ENCODE measurements at places on chromosomes 4 and X.

DNA sequence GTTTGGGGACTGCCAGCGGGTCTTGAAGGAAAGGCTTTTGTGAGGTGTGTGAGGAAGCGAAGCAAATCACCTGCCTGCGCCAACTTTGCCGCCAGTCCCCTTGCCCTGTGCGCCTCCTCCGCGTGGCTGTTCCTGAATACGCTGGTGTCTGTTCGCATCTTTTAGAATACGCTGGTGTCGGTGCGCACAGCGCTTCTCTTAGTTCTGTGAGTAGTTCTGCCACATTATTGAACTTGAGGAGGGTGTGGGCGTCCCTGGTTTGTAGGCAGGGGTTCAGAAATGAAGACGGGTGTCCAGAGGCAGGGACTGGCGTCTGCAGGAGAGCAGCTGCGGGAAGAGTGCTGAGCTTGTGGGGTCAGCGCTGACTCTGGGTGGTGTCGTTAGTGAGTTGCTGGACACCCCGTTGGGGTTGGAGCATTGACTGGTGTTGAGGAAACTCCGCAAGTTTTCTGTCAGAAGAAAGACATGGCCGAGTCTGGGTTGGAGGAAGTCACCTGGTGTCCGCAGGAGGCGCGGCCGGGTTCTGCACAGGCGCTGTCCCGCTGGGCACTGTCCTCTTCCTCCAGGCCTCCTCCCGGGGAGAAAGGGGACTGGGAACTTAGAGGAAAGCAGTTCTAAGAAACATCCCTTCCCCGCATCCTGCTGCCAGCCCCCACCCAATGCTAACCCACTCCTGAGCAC is 930 bp downstream of the ZNF718 start:
- no peak for DNase-seq

GRCh38 chr4:69974631-69975030 is 9.1 kb upstream of the CSN2 start:
- no peak for DNase-seq

- DNase-seq = no peak
Measured at GRCh38 chr4:99845708-99846469, 29.3 kb downstream of the DAPP1 start.

- no peak for DNase-seq
Measured at GRCh38 chrX:134374294-134374693, 85.7 kb upstream of the HPRT1 start.

DNA sequence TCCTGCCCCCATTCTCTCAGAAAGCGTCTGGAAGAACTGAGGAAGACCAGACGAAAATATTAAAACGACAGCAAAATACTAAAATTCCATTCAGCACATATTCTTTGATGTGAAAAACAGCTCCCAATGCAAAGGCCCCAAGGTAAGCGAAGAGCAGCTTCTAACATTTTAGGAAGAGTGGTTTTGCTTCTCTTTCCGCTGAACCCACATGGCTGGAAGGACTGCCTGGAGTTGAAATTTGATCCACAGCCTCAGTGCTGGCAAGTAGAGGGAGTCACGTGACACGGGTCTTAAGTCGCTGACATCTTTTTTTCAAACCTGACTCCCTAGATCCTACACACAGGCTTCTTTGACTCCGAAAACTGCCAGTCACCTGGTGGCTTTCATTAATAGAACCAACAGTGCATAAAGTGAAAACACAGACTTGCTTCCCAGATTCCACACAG is at the start of gene FAM13A:
Gene FAM13A, minus strand, starts transcription at position 233 of the 446 bp plus-strand sequence. Its CDS starts 221 bp downstream, at position 12.
- no peak for DNase-seq

GRCh38 chr4:55157559-55158277 is 32.3 kb upstream of the KDR start:
- no peak for DNase-seq

GRCh38 chr4:156169011-156169410 is 215.3 kb upstream of the CTSO start:
- no peak for DNase-seq

DNA sequence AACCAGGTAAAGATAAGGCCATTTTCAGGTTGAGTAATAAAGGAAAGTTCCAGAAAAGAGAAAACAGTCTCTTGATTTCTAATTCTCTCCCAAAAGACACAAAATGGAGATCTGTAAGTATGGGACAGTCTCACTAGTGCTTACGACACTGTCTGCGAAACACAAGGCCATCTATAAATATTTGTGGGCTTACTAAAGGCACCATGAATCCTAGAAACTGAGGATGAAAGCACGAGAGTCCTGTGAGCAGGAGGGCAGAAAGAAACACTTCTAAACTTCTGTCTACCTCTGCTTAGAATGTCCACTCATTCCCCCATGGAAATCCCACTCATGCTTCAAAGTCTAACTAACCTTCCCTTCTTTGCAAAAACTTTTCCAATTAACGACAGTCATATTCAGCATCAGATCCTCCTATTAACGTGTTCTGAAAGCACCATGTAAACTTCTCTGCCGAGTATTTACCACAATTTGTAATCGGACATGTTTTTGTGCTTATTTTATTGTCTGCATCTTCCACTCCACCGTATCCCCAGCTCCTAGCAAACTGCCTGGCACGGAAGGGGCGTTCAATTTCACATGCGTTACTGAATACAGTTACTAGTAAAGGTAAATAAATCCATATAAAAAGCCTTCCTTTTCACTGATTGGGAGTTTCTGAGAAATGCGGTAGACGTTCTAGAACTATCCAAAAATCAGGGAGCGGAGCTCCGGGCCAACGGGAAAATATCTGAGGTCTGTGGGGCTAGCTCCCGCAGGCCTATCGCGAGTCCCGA is 665 bp downstream of the PSMD10 start:
- DNase-seq = no peak

DNA sequence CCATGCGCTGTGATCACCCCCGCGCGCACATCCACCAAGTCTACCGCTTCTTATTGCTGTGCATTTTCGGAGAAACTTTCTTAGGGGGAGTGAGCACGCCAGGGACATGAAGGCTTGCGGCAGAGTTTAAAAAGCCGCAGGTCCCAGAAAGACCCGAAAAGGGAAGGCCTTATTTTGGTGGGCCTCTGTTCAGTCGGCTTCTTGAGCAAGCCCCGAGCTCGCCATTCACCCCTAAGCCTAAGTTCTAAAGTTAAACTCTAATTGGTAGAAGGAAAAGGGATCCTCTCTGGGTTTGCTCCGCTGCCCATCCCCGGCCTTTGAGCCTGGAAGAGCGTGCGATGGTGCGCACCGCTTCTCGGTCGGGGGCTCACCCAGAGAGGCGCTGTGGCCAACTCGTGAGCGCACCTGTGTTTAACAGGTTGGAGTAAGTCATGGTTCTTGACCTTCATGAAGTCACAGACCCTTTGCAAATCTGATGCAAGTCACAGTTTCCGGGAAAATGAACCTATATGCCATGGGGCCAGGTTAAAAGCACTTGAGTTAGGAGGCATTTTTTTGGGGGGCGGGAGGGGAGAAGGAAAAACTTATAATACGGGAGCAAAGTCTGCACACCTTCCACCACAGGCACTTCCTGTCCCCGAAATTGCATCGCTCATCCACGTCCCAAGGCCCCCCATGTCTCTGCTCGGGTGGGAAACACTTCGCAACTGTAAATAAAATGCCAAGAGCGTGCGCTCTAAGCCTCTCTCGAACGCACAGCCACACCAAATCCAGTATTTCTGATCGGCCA is 1.9 kb downstream of the PHOX2B start:
- no peak for DNase-seq

- DNase-seq = no peak
Measured at GRCh38 chr4:25068386-25068785, 37.6 kb upstream of the LGI2 start.

DNA sequence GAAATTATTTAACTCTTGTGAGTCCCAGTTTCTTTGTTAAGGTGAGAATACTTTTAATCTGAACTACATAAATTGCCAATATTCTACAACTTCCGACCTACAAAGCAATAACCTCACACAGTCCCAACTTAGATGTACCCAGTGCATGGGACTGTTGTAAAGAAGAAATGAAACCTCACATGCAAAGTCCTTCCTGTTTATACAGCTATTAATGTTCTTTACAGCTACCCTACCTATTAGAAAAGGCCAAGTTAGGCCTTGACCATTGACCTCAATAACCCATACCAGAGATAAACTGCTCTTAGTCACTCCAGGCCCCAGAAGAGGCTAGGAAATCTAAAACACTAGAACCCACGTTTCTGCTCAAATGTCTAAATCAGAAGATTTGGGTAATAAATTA is 920.1 kb upstream of the TENM3 start:
- DNase-seq = no peak

DNA sequence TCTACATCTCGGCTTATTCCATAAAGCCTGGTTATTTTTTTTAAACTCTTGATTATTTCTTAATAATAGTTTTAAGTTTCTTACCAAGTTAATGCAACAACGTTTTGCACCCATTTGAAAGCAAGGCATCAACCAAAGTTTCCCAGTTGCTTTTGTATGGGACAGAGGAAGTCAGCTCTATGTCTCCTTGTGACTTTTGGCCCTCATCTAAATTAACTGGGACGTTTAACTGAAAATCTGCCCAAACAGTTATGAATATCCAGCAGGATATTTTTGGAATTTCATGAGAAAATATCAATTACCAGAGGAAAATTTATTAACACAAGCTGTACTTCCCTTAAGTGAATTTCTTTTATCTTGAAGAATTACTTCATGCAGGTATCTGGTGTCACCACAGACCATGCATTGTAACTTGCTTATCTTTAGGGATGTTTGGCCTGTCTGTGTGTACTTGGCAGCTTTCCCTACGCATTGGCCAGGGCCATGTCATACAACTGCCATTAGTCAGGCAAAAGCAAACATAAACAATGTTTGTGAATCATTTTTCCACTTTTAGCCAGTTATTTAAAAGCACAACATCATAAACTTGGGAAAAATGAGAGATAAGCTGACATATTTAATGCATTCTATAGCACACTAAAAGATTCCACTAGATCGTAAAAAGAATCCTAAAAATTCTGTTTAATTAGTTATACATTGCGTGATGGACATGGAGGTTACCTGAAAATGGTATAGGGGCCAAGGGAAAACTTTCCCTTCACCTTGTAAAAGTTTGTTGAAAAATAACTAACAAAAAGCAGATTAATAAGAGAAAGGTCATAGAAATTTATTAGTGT is 101.4 kb upstream of the PDE5A start:
- no peak for DNase-seq

- no peak for DNase-seq
Measured at GRCh38 chr4:98470366-98470765, 188.0 kb downstream of the TSPAN5 start.

DNA sequence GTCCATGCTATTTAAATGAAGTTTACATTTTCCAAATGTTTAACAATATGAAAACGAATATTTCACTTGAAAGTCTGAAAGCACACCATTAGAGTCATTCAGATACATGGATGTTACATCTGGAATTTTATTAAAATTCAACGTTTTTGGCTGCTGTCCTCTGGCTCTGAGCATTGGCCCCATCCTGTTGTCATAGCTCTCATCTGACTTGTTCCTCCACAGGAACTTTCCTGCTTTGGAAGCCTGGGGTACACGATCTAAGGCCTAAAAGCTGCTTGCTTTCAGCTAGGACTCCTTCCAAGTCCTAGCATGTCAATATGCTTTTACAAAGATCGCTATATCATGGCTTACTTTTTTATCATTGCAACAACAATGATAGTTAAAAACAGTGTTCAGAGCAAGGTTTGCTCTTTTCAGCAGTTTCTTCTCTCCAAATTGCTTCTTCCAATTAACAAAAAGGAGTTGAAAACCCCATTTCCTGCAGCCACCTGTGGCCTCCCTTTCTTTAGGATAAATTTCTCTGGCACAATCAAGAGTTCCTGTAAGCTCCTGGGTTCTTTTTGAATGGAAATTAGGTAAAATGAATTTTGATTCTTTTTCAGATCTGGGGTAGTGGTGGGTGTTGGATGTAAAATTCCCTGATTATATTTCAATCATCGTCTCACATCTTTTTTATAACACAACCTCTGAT is 413.4 kb upstream of the AGA start:
- no peak for DNase-seq

- no peak for DNase-seq
Measured at GRCh38 chr4:108465886-108466500, 154.4 kb upstream of the RPL34 start.

DNA sequence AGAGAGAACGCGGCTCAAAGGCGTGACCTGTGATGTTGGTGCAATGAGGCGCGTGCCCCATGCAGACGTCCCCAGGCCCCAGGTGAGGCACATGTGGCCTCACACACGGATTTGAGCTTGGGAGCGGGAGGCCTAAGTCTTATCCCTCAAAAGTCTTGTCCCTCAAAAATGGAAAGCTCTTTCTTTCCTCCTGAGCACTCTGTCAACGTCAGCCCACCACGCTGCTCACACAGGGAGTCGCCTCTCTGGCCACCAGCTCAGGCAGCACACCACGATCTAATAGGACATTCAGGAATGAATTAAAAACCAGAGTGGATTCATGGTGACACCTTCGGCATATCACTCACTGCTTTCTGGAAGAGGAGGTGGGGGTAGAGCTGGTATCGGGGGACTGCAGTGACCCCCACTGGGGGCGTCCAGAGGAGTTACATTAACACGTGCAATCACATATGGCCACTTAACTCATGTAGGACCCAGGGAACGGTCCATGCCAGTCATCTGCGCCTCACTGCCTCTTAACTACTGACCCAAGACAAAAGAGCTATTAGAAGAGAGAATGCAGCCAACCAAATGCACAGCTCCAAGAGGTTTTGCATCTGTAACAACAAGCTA is 21.9 kb upstream of the CYP4V2 start:
- DNase-seq = no peak

GRCh38 chr4:128877934-128878333 is 68.4 kb downstream of the JADE1 start:
- DNase-seq = no peak

GRCh38 chr4:8754634-8755589 is 116.7 kb downstream of the HMX1 start:
- no peak for DNase-seq

GRCh38 chr4:155675709-155676429 is 9.2 kb downstream of the GUCY1A1 start:
- DNase-seq = no peak

- no peak for DNase-seq
Measured at GRCh38 chr4:114334884-114335330, 263.7 kb upstream of the UGT8 start.

- no peak for DNase-seq
Measured at GRCh38 chr4:4693258-4693657, 151.4 kb upstream of the STX18 start.

DNA sequence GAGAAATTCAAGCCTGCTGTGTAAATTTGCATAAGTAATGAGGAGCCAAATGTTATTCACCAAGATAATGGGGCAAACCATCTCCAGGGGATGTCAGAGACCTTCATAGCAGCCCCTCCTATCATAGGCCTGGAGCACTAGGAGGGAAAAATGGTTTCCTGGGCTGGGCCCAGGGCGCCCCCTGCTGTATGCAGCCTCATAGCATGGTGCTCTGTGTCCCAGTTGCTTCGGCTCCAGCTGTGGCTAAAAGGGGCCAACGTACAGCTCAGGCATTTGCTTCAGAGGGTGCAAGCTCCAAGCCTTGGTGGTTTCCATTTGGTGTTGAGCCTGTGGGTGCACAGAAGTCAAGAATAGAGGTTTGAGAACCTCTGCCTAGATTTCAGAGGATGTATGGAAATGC is 859.3 kb downstream of the RPA4 start:
- DNase-seq = no peak

GRCh38 chrX:17377091-17377717 is 2.2 kb downstream of the NHS start:
- DNase-seq = no peak

GRCh38 chrX:83469551-83469950 is 38.5 kb upstream of the POU3F4 start:
- no peak for DNase-seq

- no peak for DNase-seq
Measured at GRCh38 chr4:4721636-4722035, 137.8 kb upstream of the MSX1 start.

- no peak for DNase-seq
Measured at GRCh38 chr4:163048447-163048846, 118.2 kb downstream of the NAF1 start.

All from stimulated activated CD8-positive, alpha-beta memory T cell treated with anti-CD3 and anti-CD28 coated beads, Interleukin-15, amount 100 ng/mL, for 24 hours (primary cell).